ENCODE measurements at places on chromosomes 3 and 15. TPM values are rescaled to one million over a fixed set of nuclear protein-coding genes. Genes with fewer than 3 reads are reported as not detected.

CIAO2A gene
- total RNA-seq = 43.6 TPM

GOLGA6D gene
- total RNA-seq = not detected

ZNF660 gene
- 1.3 TPM for total RNA-seq

MKRN3 gene
- 2.0 TPM for total RNA-seq

KCNH8 gene
- total RNA-seq = not detected

HYKK gene
- 2.0 TPM for total RNA-seq

LRRIQ4 gene
- not detected for total RNA-seq

Data from pericardium fibroblast (primary cell).